RWPE1 (cell line): ENCODE measurements at places on chromosomes 5 and 9.

DNA sequence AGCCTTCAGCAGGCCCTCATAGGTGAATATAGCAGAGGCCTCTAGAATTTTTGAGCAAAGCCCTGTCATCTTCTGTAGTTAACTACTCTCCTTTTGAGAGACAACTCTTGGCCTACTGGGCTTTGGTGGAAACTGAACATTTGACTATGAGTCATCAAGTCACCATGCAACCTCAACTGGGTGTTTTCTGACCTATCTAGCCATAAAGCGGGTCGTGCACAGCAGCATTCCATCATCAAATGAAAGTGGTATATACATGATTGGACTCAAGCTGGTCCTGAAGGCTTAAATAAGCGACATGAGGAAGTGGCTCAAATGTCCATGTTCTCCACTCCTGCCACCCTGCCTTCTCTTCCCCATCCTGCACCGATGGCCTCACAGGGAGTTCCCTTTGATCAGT lies 1115.5 kb downstream of the TAF11L14 start:
- DNase-seq = no peak

GRCh38 chr5:79843450-79844388 lies 147.3 kb downstream of the MTX3 start:
- DNase-seq = no peak

GRCh38 chr5:36481454-36482120 lies 124.8 kb upstream of the SLC1A3 start:
- DNase-seq = no peak

GRCh38 chr9:79222483-79222882 lies 349.3 kb upstream of the TLE4 start:
- DNase-seq = no peak

DNA sequence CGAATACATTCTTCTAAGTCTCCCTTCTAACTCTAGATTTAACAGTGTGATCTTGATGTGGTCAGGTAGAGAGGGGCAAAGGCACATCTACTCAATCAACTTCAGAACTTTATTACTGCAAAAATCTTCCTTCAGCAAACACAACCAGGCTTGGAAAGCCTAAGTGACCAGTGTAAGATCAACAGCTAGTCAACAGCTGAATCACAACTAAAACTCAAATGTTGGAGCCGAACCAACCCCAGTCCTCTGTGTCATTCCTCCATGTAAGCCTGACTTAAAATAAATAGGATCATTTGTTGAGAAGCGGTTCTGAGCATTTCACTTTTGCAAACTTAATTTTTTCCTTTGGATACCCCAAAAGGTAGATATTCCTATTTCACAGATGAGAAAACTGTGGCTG lies 352.7 kb downstream of the EBF1 start:
- no peak for DNase-seq

DNA sequence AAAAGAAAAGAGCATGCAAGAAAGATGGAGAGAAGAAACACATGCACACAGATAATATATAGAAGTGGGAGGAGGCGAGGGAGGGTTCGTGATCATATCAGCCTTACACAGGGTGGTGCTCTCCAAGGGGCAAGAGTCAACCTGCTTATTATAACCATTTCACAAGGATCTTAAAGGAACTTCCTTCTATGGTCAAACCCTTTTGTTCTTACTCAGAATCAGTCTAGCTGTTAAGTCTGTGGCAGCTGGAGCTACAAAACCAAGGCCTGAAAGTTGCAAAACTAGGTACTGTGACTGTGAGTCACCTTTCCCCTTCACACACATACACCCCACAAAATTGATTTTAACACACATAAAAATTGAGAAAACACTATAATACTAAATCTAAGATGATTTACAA lies 18.5 kb upstream of the ERMP1 start:
- DNase-seq = peak; percentile 62

- no peak for DNase-seq
Measured at GRCh38 chr9:130627896-130628792, 36.2 kb upstream of the PRDM12 start.

- no peak for DNase-seq
Measured at GRCh38 chr9:19648672-19649071, 140.2 kb downstream of the SLC24A2 start.

DNA sequence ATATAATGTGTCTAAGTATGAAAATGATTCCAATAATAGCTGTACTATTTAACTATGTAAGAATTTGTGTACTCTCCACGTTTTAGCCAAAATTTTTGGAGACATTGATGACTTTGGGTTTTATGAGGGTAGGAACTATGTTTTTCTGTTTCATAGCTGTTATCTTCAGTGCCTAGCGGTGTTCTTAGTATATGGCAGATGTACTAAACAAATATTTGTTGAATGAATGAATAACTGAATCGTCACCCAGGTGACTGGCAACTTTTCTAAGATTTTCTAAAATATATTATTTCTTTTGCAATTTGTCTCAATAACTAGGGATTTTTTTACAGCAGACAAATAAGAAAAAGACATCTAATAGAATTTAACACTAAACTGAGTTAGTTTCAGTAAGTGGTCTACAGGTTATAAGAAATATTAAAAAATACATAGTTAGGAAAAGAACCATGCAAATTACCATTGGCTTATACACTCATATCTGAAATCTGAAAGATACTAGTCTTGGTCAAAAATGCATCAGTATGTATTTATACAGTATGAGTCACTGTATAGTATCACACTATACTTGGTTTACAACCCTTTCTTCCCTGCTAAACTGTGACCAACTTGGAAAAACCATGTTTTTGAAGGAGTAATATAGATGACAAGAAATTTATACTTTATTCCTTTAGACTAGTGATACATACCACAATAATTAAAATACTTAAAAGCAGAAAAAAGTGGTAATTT lies 10.5 kb upstream of the ERCC6L2 start:
- DNase-seq = no peak

DNA sequence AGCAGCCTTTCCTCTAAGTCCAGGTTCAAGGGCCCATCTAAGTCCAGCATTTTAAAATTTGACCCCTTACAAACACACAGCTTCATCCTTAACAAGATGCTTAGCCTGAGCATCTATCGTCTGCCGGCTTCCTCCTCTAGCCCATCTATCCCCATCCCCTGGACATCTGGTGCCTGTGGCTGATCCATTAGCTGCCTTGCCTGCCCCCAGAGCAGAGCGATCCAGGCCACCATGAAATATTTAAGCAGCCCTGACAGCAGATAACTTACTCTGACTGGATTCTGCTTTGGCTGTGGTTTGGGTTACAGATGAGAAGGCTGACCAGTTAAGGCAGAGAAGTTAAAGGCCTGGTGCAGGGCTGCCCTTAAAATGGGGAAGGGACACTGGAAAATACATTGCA lies 30.9 kb upstream of the CPEB4 start:
- DNase-seq = no peak

DNA sequence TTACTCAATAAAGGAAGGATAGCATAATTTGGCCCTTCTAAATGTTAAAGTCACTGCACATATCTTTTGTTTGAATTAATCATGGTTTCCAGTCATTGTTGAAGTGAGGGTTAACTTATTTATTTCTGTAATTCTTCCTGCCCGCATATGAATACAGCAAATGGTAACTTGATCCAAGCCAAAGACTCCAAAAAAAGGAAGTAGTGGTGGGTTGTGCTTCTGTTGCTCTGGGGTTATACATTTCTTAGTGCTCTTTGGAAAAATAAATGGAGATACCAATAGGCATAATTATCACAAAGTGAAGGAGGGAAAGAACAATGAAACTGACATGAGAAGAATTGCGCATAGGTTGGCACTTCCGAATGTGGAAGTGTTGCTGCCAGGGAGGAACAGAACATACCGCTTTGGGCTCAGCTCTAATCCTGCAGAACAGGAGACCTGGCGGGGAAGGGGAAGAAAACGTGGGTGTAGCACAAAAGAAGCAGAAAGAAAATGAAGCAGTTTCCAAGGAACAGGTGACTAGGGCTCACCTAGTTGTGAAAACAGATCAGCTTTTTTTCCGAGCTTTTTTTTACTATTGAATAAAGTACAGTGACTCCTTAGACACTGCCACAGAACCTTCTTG lies 69.7 kb upstream of the TAF11L2 start:
- DNase-seq = no peak

- DNase-seq = peak; percentile 29
Measured at GRCh38 chr5:102651466-102651865, 103.6 kb upstream of the PAM start.

DNA sequence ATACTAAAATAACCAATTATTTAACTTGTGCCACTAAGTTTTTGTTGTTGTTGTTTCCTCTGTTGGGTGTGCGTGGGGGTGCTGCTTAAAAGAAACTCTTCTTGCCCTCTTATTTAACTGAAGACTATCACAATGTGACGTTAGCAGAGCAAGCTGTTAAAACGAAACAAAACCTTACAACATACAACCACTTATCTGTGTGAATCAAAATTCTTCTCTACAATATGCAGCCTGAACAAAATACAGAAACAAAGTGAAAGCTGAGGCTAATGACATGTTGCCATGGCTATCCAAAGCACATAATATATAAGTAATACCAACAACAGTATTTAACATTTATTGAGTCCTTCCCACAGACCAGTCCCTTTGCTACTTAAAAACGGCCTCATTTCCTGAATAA lies 291.0 kb downstream of the FBXL17 start:
- no peak for DNase-seq

GRCh38 chr9:116450378-116451139 lies 236.5 kb upstream of the TRIM32 start:
- DNase-seq = no peak

- no peak for DNase-seq
Measured at GRCh38 chr9:131676431-131676972, 63.4 kb downstream of the RAPGEF1 start.

DNA sequence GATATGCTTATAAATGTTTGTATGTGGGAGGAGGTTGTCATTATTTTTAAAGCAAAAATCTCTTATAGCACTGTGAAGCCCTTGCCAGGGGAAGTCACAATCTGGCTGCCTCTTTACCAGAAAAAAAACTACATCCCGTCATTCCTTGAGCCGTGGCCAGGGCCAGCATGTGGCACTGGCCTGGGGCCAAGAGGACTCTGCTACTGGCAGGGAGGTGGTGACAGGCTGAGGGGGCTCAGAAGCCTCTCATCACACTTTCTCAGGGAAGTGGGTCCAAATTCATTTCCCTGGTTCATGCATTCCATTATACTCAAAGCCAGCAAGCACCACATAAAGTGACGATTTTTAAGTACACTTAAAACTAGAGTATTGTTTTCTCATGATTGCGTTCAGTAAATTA lies 457.3 kb downstream of the ZNF608 start:
- no peak for DNase-seq

DNA sequence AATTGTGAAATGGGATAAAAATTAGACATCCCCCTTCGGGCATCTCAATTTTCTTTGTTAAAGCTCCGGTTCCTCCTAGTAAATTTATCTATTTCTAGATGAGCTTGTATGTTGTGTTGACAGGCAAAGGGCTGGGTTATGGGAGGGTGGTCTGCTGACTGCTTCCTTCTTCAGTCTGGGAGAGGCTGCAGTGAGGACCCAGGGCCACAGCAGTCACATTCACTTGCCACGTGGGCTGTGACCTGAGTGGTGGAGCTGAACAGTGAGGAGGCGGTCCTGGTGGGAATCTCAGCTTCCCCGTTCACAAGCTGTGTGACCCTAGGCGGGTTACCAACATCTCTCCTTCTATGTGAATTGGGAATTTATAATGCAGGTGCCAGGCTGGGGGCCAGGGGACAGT lies 57.5 kb upstream of the RXRA start:
- DNase-seq = no peak

GRCh38 chr5:167944121-167944852 lies 347.2 kb upstream of the WWC1 start:
- no peak for DNase-seq

- no peak for DNase-seq
Measured at GRCh38 chr5:44830951-44831350, 22.2 kb downstream of the MRPS30 start.

- DNase-seq = no peak
Measured at GRCh38 chr5:172509405-172509781, 55.1 kb upstream of the SH3PXD2B start.

DNA sequence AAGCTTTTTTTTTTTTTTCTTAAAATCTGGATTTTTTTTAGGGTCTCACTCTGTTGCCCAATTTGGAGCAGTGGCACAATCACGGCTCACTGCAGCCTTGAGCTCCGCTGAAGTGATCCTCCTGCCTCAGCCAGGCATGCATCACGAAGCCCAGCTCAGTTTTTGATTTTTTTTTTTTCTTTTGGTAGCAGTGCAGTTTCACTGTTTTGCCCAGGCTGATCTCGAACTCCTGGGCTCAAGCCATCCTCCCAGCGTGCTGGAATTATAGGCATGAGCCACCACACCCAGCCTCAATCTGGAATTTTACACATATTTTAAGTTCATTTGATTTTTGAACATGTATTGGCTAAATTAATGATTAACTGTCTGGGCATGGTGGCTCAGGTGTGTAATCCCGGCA lies 36.3 kb downstream of the TRIO start:
- no peak for DNase-seq

- no peak for DNase-seq
Measured at GRCh38 chr5:29099585-29099984, 2061.2 kb upstream of the CDH9 start.

DNA sequence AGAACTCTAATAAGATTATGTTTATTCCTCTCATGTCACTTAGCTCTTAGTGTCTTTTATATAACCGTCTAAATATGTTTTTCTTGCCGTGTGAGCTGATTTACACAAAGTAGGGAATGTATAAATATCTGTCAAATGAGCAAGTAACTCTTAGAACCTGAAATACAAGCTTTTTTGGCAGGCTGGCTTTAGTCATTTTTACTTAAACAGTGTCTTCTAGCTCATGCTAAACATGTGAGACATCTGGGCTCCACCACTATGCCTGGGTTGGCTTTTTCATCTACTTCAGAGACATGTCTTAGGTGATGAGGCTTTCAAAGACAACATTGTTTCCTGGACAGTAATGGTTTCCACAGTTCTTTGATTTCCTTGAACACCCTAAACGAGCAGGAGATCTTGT lies 137.2 kb upstream of the ZNF608 start:
- DNase-seq = no peak

DNA sequence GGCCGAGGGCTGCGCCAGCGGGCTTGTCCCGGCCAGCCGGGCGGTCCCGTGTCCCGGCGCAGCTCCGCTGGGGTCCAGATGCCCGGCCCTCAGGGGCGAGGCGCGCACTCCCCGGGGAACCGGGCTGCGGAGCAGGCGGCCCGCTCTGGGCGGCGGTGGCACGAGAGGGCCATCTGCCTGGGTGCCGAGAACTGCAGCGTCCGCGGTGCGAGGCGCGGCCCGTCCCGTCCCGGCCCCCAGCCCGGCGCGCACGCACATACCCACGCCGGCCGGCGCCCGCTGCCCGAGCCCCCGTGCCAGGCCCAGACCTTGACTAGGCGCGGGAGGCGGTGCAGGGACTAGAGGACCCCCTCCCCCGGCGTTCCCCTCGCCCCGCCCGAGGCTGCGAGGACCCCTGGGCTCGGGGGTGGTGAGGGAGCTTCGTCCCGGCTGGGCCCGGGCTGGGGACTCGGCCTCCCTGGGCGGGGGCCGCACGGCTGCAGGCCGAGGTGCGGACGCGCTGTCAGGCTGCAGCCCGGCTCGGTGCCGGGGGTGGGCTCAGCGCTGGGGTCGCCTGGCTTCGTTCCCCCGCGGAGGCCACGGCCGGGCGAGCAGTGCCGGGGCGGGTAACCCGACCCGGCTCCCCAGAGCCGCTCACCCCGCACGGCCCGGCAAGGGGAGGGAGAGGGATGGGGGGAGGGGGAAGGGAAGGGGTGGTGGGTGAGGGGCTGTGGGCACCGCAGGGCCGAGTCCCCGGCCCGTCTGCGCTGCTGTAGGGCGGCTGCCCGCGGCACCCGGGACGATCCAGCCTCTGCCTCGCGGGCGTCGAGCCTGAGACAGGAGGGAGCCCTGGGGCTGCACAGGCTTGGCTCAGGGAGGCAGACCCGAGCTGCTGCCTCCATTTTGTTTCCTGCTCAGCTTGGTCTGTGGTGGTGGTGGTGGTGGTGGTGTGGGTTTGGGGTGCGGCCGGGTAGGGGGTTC lies 1.2 kb upstream of the NSD1 start:
- no peak for DNase-seq
